ENCODE measurements at places on chromosomes 12 and 14. TPM values are rescaled to one million over a fixed set of nuclear protein-coding genes. Genes with fewer than 3 reads are reported as not detected.

DNA sequence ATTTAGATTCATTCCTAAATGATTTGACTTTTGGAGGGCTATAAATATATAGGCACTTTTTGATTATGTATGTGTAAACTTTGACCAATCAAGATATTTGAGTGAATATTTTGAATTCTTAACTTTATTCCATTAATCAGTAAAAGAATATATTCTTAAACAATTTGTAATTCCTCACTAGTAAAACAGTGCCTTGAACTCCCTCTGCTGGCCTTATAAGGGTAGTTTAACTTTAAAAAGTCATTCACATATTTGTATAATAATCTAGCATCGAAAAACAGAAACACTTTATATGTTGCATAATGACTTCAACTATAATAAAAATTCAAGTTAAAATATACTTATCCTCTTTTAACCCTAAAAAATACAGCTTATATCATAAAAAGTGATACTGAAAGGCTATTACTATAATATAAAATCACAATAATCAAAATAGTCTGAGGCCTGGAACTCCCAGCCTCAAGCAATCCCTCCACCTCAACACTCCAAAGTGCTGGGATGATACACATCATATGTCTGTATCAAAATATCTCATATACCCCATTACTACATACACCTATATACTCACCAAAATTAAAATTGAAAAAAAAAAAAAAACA is 31.2 kb downstream of the CCDC59 start:
- DNase-seq: peak; percentile 11

- no peak for DNase-seq
Observed at GRCh38 chr14:94058128-94058673, 22.8 kb downstream of the DDX24 start.

GRCh38 chr14:102738373-102739189 is 38.7 kb upstream of the TRAF3 start:
- no peak for DNase-seq

DNA sequence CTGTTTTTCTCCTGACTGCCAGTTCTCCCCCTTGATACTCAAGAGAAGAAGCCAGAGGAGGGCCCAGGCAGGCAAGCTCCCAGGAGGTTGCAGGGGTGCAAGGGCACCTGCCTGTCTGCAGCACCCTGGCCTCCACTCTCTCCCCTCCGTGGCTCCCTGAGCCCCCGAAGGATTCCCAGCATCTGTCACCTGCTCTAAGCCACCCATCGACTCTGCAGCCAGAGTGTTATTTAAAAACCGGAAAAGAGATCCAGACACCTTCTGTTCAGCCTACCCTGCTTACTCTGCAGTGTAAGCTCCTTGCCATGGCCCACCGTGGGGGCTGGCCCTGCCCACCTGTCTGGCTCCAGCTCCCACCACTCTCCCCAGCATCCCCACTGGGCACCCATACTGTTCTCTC is 121.4 kb downstream of the KSR2 start:
- DNase-seq: no peak

DNA sequence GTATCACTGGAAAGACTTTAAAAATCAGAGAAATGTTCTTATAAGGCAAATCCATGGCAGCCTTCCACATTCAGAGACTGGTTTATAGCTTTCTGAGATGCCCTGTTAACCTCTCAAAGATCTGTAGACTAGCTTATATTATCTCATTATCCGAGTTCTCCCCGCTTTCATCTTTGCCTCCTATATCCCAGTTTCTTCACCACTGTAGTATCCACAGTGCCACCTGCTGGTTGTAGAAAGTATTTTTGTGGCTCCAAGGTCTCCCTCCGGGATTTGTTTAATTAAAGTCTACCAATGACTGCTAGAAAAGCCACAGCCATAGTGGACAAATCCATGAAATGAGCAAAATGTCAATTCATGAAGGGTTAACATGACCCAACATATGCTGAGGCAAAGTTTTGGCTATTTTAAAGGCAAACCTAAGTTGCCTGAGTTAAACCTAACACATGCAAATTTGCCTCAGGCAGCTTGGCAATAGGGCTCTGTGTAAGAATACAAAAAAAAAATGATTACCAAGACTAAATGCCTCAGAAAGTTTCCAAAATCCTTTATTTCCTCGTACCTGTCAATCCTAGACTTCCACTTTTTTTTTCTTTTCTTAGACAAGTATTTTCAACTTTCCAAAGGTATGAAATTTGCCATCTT is 218.8 kb upstream of the BMP4 start:
- DNase-seq: peak; percentile 76

GRCh38 chr12:78145398-78145797 is 314.7 kb downstream of the NAV3 start:
- DNase-seq: no peak

GRCh38 chr12:51911788-51912711 is 4.7 kb downstream of the ACVRL1 start:
- peak; percentile 33 for DNase-seq

GRCh38 chr12:89454080-89454848 is 70.3 kb downstream of the GALNT4 start:
- DNase-seq: no peak

GRCh38 chr12:45220363-45220931 is 4.6 kb downstream of the ANO6 start:
- peak; percentile 84 for DNase-seq

- DNase-seq: peak; percentile 74
Observed at GRCh38 chr14:50064993-50065392, 51.4 kb downstream of the VCPKMT start.

GRCh38 chr12:67794161-67794560 is 145.6 kb downstream of the DYRK2 start:
- no peak for DNase-seq

DNA sequence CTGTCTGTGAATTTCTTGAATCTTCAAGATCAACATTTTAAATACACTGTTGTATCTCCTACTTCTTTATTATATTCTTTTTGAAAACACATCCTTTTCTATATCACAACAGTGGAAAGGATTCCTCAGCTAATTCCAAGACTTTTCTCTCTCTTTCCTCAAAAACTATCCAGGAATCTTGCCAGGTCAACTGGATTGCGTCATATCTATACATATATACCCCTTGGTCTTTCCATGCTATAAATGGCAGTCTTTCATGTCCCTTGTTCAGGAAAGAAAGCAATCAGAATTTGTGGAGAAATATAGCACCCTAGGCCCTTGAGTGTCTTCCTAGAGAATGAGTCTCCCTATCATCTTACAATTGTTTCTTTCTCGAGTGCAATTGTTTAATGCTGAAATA is 149.0 kb downstream of the KCNA5 start:
- no peak for DNase-seq

DNA sequence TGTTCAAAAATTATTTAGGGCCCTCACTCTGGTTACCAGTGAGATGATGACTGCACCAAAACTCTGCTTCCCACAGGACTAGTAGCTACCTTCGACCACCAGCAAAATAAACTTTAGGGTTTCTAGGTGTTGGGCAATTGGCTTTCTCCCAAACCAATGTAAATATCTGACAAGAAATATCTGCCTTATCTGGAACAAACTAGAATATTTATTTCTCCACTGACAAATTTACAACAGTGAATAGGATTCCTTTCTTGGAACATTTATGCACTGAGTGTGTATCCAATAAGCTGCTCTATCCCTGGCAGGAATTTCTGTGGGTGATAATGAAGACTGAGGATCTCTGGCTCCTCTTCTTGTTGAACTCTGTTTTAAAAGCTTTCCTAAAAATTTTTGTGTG is 148.6 kb downstream of the SLC6A15 start:
- DNase-seq: no peak

GRCh38 chr14:93879362-93879983 is 47.7 kb upstream of the FAM181A start:
- no peak for DNase-seq

- DNase-seq: no peak
Observed at GRCh38 chr12:103013741-103014300, 56.3 kb downstream of the ASCL1 start.

DNA sequence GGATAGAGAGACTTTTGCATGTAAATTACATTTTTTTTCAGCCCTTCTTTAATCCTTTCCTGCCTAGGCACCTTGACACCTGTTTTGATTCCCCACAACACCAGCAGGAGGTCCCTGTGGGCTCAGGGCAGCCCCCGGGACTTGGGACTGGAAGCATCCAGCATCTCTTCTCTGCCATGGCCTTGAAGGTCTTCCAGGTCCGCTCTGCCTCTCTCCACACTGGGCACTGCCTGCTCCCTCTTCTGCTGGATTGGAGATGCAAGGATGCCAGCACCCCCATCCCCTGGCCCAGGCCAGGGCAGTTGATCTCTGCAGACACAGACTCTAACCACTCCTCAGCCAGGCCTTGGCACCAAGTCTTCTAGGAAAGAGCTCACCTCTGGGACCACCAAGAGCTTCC is 134.5 kb upstream of the C14orf180 start:
- DNase-seq: no peak

SMOC1 gene
- not detected for polyA plus RNA-seq

CRIP1 gene
- polyA plus RNA-seq: 71.9 TPM

TMEM132C gene
- polyA plus RNA-seq: not detected
